ENCODE measurements at places on chromosomes 6 and 20.
A peak's percentile ranks its signal among the peaks of the same experiment; 100 is the strongest.

GRCh38 chr20:1456300-1456699 is 10.3 kb downstream of the NSFL1C start:
- DNase-seq, result no peak

GRCh38 chr6:148069256-148069655 is 273.4 kb upstream of the SASH1 start:
- DNase-seq, result no peak

DNA sequence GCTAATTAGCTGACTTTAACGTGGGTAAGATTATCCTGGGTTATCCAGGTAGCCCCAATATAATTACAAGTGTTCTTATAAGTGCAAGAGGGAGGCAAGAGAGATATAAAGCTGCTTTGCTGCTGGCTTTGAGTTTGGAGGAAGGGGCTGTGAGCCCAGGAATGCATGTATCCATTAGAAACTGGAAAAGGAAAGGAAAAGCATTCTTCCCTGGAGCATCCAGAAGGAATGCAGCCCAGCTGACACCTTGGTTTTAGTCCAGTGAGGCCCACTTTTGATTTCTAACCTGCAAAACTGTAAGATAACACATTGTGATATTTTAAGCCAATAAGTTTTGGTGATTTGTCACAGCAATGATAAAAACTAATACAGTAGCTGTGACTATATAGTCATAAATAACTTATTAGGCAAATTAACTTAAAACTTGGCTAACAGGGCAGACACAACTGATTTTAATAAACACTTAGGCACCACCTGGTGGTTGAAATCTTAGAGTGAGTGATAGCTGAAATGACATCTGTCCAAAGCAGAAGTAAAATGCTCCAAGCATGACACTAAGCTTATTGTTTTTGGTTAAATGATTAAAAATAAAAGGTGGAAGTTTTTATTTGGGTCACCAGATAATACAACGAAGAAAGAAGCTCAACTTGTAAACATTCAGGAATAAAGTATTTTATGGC is 35.6 kb downstream of the ADGRF4 start:
- no peak for DNase-seq

DNA sequence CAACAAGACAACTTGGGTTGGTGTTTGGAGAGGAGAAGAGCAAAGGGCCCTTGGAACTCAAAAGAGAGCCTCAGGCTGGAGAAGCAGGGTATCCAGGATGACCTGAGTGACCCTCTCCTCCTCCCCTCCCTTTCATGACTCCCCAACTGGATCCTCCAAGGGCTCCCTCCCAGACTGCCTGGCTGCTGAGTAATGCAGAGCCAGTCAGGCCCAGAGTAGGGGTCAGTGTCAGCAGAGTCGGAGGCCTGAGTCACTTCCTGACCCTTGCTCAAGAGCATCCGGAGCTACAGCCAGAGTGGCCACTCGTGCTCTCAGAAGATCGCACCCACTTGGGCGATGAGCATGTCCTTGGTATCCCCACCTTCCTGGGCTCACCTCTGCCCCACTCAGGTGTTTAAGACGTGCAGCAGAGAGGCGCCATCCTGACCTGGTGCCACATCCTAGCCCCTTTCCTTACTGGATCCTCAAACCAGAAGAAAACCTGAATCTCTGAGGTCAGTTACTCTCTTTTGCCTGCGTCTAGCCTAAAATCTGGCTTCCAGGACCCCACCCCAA is 2.8 kb upstream of the MAPK13 start:
- no peak for DNase-seq

GRCh38 chr20:57280221-57280620 is 13.8 kb upstream of the BMP7 start:
- DNase-seq, result no peak

GRCh38 chr6:31116661-31117385 is 2.2 kb downstream of the PSORS1C1 start:
- DNase-seq, result no peak

DNA sequence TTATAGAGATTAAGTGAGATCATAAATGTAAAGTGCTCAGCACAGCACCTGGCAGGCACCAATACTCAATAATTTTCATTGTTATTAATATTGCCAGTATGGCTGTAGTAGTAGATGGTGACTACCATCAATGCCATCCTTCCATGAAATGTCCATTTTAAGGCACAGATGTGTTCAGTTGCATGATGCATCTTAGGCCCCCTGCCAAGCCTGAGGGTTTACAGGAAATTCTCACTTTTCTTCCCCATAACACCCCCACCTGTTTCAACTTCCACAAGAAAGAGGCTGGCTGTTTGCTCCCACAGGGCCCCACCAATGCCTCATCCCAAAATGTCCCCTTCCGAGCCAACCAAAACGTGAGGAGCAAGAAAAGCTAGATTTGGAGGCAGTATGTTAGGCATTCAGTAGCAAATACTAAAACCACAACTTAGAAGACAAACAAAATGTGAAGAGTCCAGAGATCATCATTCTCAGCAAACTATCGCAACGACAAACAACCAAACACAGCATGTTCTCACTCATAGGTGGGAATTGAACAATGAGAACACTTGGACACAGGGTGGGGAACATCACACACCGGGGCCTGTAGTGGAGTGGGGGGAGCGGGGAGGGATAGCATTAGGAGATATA is 110.6 kb upstream of the NHSL1 start:
- no peak for DNase-seq

GRCh38 chr20:34829191-34829590 is 3.7 kb upstream of the NCOA6 start:
- DNase-seq, result no peak

DNA sequence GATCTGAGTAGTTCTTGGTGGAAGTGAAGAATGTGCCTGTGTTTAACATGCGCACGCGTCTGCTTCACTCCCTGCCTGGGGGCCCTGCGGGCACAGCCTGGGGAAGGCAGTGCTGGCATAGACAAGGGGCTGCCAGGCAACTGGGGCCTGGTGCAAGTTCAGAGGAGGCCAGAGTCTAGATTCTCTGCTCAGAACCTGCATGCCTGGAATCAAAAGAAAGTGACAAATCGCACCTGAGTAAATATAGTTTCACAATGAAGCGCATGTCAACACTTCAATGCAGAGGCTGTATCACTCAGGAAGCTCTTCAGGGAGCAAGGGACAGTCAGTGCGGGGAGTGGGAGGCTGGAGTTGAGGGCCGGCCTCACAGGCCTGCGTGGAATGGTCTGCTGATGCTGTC is 24.2 kb upstream of the PPP1R14C start:
- DNase-seq, result no peak

GRCh38 chr6:38580030-38580429 is 59.7 kb downstream of the BTBD9 start:
- DNase-seq, result no peak

DNA sequence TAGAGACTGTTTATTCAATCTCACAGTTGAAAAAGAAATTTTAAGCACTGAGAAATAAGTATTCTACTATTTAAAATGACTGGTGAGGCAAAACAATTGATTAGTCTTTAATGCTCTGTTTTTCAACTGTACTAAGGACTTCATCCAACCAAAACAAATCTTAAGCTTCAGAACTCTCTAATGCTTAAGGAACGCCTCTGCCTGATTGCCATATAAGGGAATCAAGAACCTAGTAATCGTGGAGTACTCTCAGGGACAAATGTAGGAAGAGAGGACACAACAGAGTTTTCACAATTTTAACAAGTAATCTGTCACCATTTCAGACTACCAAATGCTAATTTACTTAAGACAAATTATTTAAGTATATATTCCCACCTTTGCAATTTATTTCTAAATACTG is 16.1 kb downstream of the FBXO30 start:
- DNase-seq, result no peak

- DNase-seq, result no peak
These were observed 47.5 kb upstream of the ALDH8A1 start for GRCh38 chr6:134997133-134997995.

DNA sequence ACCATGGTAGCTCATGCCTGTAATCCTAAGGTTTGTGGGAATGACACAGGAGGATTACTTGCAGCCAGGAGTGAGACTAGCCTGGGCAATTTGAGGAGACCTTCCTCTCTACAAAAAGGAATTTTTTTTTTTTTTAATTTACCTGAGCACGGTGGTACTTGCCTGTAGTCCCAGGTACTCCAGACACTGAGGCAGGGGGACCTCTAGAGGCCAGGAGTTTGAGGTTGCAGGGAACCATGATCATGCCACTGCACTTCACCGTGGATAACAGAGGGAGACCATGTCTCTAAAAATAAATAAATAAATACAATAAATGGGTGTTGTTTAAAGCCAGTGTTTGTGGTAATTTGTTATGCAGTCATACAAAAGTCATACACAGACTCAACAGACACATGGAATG is 2.4 kb upstream of the HLA-F start:
- peak; percentile 17 for DNase-seq

DNA sequence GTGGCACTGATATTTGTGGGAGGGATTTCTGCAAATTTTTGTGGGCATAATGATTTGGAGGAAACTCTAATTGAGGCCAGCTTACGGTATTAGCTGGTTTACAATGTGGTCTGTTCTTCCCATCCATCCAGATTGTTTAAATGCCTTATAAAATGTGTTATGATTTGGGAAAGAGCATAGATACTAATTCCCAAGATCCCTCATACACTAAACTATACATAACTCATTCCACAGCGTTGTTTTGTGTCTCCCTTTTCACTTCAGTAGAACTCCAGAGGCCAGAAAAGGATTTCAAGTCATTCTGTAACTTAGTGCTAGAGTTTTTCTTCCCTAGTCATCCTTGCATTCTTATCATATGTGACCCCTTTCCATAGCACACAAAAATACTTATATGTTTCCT is 292.6 kb upstream of the NT5E start:
- no peak for DNase-seq

DNA sequence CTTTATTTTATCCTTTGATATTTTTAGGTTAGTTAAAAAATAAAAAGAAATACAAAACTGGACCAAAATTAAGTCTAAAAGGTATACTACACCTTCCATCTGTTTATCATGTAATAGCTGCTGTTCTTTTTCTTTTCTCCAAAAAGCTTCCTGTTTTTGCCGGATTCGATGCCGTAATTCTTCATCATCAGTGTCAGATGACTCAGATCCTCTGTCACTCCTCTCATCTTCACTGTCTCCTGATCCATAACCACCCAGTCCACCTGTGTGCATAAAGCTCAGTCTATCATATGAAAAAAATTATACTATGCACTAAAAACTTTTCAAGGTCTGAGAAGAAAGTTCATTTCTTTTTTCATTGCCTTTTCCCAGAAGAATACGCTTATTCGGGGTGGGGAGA is 8.5 kb upstream of the COQ3 start:
- DNase-seq, result no peak

GRCh38 chr6:89830170-89830809 is 610 bp downstream of the CASP8AP2 start:
- no peak for DNase-seq

GRCh38 chr6:139964737-139965136 is 590.3 kb upstream of the CITED2 start:
- no peak for DNase-seq

DNA sequence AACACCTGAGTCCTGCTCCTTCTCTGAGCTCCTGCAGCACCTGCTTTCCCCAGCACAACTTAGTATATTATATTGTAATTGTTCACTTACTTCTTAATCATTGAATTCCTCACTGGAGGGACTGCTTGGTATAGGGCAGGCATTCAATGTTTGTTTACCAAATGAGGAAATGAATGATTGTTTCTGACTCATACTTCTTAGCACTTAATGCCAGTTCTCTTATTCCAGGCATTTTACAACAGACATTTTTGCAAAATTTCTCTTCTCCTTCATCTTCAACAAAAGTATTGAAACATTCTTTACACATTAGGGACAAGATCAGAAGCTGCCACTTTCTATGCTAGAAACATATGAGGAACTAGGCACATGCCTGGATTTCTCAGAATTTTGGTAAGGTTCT is 119.4 kb downstream of the TBX18 start:
- no peak for DNase-seq

DNA sequence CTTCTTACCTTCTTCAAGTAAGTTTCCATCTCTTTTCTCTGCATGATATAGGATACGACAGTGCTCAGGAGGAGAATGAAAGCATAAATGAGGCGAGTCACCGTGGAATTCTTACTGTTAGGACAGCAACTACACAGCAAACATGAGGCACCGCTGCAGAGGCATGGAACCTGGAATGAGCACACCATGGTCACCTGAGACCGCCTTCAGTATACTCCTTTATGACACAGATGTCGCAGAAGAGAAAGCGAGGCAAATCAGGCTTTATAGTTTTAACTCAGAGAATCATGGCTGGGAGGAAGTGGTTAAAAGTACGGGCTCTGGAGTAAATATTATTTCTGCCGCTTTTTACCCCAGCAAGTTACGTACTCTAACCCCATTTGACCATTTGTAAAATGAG is 8.0 kb downstream of the SERINC3 start:
- no peak for DNase-seq

GRCh38 chr6:127956260-127956888 is 55.5 kb upstream of the THEMIS start:
- no peak for DNase-seq

- DNase-seq, result no peak
These were observed 26.0 kb upstream of the KIF16B start for GRCh38 chr20:16599257-16599656.

DNA sequence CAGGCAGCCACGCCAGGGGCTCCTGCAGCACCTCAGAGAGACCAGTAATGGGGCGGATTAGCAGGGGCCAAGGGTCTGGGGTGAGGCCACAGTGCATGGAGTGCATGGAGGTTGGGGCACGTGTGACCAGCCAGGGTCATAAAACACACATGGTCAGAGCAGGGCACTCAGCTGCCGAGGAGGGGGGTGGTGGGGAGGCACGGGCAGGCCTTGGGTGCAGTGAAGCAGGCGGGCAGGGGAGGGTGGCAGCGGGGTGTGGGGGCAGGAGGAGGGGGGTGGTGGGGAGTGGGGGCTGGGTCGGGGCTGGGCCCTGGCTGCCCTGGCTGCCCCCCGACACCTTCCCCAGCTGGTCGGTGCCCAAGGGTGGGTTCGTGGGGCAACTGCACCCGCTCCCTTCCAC is 23.7 kb upstream of the NTSR1 start:
- no peak for DNase-seq

DNA sequence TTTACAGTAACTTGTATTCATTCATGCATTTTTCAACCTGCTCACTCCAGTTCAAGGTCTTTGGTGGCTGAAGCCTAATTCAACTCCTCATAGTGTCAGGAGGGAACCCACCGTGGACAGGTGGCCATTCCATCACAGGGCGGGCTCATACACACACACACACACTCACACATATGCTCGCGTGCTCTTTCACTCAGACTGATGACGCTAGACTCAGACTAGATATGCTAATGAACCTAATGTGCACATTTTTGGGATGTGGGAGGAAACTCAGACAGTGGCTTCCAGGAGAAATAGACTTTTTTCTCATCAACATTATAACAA is 56.7 kb downstream of the TRIM27 start:
- DNase-seq, result peak; percentile 30

GRCh38 chr6:7085911-7086310 is 21.9 kb upstream of the RREB1 start:
- no peak for DNase-seq

DNA sequence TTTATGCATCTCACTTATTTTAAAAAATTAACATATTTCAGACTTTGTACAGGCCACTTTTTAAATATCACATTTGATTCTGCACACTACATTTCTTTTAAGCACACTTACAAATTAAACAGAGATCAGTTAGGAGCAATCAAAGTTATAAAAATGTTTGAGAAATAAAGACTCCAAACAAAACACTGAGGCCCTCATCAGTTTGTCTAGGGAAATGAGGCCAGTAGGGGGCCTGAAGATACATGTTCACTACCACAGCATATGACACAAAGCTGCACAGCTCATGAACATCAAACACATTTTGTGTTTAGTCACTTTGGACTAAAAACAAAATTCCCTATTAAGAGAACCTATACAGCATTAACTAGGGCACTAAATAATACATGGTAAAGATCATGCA is 180.5 kb downstream of the PDE7B start:
- DNase-seq, result no peak

- no peak for DNase-seq
These were observed 9.4 kb downstream of the TGIF2 start for GRCh38 chr20:36582821-36583220.
